ENCODE measurements at places on chromosomes 13 and 19. TPM values are rescaled to one million over a fixed set of nuclear protein-coding genes. Genes with fewer than 3 reads are reported as not detected.

- DNase-seq, result peak; percentile 49
Measured at GRCh38 chr13:111314852-111315251, 5.6 kb upstream of the TEX29 start.

- peak; percentile 88 for DNase-seq
Measured at GRCh38 chr19:6092329-6093286, 17.7 kb downstream of the RFX2 start.

- DNase-seq, result peak; percentile 13
Measured at GRCh38 chr19:36152352-36153091, at the start of gene COX7A1. Gene COX7A1, minus strand, starts transcription at chr19:36152447. Its CDS starts 40 bp downstream, at chr19:36152407.

DNA sequence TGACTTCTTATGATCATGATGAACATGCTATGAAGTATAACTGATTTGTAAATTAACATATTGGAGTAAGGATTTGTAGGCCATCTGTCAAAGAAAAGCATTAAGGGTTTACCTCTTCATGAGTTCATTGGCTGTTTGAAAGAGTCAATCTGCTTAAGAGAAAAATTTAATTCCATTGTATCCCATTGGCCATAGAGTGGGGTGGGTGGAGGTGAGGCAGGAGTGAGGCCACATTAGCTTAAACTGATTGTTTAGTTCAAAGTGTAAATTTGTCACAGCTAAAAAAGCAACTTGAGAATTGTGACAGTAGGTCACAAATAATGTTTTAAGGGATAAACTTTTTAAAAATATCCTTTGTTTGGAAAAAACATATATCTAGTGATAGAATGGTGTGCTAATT, 11.4 kb downstream of the GPR180 start:
- no peak for DNase-seq

- peak; percentile 67 for DNase-seq
Measured at GRCh38 chr19:5186293-5187050, 154.1 kb downstream of the PTPRS start.

DNA sequence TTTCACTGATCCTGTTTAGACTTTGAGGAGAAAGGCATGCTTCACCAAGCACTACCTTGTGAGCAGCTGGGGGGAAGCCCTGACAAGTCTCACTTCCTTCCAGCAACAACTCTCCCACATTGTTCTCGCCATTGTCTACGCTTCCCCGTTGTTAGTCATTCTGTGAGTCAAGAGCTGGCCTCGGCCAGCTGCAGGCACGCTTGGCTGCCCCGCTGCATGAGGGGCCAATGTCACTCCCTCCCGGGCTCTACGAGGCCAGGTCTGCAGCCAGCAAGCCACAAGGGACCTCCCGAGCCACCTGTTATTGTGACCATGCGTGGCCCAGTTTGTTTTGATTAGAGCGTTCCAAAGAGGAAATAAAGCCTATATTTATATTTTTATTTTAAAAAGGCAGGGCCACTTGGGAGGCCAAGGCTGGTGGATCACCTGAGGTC, 220.9 kb downstream of the FOXO1 start:
- no peak for DNase-seq

Gene URAD
- not detected for total RNA-seq

- DNase-seq, result no peak
Measured at GRCh38 chr13:94286581-94286980, 192.9 kb downstream of the DCT start.

- DNase-seq, result no peak
Measured at GRCh38 chr13:25675060-25675459, 303.3 kb downstream of the ATP8A2 start.

DNA sequence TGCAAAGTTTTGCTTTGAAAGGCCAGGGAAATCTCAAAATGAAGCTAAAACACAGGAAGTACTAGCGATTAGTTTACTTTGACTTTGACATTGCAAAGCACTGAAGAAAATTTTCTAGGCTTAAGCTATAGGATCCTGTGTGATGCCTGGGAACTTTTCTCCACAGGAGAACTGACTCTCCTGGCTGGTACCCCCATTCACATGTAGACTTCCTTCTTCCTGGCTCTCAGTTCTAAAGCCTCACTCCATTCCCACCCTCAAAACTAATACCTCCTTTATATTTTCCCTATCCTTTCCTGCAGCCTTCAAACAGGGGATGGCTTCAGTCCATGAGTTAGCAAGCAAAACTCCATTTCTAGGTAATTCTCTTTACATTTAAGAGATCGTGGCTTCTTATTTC, 189.5 kb downstream of the SLITRK1 start:
- DNase-seq, result no peak

- DNase-seq, result peak; percentile 61
Measured at GRCh38 chr19:43755256-43755801, 567 bp upstream of the SMG9 start.

DNA sequence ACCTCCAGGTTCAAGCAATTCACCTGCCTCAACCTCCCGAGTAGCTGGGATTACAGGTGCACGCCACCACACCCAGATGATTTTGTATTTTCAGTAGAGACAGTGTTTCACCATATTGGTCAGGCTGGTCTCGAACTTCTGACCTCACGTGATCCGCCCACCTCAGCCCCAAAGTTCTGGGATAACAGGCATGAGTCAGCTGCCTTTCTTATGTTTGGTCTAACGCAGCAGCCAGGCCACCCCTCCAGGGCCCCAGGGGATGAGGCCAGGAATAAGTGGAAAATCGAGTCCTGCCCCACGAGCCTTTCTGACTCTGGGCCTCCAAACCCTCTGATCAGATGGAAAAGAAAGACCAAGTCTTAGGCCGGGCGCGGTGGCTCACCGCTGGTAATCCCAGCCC, 44.5 kb downstream of the CERS4 start:
- peak; percentile 23 for DNase-seq

DNA sequence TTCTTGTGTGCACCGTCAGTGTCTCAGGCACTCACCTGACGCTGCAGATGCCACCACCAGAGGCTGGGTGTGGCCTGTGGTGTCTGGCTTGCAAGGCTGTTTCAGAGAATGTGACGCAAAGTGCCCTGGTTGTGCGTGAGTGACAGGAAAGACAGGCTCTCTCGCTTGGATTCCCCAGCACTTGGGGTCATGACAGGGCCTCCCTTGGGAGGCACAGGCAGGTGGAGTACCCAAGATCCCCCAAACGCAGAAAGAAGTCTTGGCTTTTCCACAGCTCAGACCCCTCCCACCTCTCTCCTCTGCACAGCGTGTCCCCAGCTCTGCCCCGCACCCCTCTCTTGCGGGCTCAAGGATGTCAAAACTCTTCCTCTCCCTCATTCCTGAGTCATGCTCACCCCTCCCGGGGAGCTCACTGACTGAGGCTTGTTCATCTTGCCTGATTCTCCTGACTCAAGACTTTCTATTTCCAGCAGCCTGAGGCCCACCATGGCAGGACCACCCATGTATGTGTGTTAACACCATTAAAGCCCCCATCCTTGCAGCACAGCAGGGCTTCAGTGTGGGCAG, 21.0 kb downstream of the DHX34 start:
- peak; percentile 74 for DNase-seq

DNA sequence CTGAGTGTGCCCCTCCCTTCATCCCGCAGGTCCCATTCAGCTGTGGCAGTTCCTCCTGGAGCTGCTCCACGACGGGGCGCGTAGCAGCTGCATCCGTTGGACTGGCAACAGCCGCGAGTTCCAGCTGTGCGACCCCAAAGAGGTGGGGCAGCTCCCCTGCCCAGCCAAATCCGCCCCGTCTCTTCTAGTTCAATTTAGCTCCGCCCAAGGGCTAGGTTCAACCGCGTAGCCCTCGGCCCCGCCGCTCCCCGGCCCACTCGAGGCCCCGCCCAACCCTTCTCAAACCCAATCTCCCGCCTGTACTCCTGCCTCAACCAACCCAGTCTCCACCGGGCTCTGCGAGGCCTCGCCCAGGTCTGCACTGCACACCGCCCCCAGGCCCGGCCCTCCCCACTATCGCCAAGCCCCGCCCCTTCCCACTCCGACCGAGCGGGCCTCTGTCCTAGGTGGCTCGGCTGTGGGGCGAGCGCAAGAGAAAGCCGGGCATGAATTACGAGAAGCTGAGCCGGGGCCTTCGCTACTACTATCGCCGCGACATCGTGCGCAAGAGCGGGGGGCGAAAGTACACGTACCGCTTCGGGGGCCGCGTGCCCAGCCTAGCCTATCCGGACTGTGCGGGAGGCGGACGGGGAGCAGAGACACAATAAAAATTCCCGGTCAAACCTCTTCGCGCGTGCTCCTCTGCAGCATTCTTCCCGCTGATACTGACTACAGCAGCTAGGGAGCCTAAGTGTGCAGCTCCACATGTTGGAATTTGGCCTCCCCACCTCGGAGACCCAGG, 2.9 kb downstream of the ETV2 start:
- DNase-seq, result peak; percentile 88

Gene TDRD12
- under 0.01 TPM for total RNA-seq

- no peak for DNase-seq
Measured at GRCh38 chr13:104980586-104980985, 1554.9 kb downstream of the EFNB2 start.

Gene KISS1R
- total RNA-seq, result not detected

GRCh38 chr19:4445963-4446703, 11.5 kb downstream of the UBXN6 start:
- DNase-seq, result no peak

DNA sequence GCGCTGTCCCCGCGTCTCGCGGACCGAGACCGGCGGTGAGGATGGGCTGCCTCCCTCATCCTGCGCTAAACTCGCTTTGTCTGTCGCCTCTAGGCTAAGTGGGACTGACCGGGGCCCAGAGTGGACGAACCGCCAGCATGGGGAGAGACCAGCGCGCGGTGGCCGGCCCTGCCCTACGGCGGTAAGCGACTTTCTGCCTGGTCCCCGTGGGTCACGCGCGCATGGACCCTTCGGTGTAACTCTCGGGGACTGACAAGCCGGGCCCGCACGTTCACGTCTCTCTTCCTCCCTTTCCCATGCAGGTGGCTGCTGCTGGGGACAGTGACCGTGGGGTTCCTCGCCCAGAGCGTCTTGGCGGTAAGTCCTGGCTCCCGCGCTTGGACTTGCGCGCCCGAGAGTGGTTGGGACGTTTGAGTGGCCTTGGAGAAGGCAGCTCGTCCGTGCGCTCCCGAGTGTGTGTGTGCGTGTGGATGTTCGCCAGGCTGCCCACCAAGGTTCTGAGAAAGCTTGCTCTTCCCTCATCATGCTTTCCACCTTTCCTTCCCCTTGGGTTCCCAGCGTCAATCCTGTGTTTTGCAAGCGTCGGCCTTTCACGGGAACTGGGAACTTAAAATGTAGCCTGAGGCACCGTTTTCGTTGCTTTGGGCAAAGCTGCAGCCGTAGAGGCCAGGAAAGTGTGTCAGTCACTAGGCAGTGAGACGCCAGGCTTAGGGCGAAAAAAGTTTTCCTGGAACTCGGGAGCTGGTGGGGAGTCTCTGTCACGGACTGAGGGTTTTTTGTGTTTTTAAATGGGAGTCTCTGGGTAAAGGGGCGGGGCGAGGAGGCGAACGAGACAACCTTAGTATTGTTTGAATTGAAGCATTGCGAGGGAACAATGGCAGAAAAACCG, 927 bp downstream of the COL4A2 start:
- peak; percentile 59 for DNase-seq

Gene SPACA4
- total RNA-seq, result not detected

Gene TLE6
- total RNA-seq, result under 0.01 TPM

- DNase-seq, result no peak
Measured at GRCh38 chr13:110576736-110577476, 15.4 kb upstream of the RAB20 start.

- peak; percentile 85 for DNase-seq
Measured at GRCh38 chr13:108218044-108218974, at the start of gene ABHD13. Gene ABHD13, plus strand, starts transcription at chr13:108218392. Its CDS starts 10,827 bp downstream, at chr13:108229219.

- DNase-seq, result peak; percentile 40
Measured at GRCh38 chr13:27120011-27120410, 51.6 kb downstream of the USP12 start.

GRCh38 chr19:49326165-49326704, 1.2 kb upstream of the SLC6A16 start:
- no peak for DNase-seq

Gene OVOL3
- not detected for total RNA-seq

GRCh38 chr19:40320558-40320935, 27.6 kb downstream of the C19orf47 start:
- no peak for DNase-seq

DNA sequence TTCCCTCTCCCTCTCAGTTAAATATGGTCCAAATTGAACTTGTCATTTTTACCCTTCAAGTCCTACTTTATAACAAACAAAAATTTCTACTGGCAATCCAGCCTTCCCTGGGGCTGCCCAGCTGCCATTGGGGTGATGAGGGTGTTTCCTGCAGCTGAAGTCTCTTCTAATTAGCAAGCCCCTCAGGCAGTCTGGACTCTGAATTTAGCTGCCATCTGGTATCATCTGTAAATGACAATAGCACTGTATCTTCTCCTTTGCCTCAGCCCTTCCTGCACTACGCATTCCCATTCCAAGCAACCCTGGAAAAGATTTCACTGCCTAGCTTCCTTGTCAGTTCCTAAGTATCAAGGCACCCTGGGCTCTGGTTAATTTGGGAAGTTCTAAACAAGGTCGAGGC, 331.1 kb upstream of the KLF12 start:
- DNase-seq, result no peak

DNA sequence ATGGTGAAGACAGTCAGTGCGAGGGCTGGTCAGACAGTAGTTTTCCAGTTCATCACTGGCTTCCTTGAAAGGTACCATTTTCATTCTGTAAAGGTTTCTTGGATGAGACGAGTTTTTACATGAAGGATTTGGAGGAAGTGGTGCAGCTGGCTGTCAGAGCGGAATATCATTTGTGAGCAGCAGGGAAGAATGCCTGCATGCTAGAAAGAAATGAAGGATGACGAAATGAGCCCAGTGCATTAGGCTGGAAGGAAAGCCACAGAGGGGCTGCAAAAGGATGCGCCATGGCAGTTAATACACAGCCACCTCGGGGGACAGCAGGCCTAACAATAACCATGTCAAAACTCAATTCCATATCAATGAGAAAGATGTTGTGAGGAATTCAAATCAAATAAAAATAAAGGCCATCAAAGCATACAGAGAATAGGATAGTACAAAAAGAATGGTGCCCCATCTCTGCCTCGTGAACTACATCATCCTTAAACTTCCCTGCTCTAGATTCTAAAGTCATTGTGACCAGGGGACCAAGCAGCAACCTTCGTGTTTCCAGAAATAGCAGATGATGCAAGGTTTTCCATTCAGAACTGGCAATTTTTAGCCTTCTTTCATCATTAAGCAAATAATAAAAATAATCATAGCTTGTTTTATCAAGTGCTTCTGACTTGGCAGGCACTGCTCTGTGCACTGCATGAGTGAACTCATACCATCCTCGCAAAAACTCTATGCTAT, 504.2 kb downstream of the RFC3 start:
- DNase-seq, result no peak

DNA sequence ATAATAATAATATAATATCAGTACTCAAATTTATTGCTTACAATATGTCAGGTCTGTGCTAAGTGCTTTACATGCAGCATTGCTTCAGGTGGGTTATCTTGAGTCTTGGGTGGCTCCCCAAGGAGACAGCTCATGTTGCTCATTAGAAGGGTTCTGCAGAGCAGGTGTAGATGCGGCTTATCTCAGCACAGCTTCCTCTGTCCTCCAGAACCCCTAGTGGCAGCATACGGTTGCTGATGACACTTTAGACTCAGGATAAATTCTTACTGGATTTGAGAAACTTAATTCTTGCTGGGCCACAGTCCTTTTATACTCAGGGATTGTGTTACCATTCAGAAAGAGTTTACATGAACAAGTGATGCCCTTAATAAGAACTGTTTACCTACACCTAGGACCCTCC, 8.9 kb downstream of the COG3 start:
- DNase-seq, result no peak

Gene FXYD3
- total RNA-seq, result not detected
